ENCODE measurements at places on chromosomes 5 and 9.

DNA sequence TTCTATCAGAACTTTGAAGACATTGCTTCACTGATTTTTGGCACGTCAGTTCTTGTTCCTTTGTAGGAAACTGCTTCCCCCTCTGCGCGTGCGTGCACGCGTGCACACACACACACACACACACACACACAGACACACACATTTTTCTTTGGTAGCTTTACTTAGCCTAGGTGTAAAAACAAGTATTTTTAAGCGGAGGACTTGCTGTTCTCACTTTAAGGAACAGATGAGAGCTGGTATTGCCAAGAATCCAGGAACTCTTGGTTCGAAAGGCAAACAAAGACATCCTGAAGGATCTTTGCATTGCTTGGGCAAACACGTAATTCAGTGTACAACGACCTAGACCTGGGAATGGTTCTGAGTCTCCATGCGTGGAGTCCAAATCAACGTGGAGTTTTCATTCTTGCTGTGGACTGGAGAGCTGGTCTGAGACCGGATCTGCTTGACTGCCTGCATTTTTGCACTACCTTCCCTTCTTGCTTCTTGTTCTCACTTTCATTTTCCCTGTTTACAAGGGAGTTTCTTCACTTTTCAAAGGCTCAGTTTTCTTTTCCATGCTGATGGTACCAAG lies 8.2 kb downstream of the TMEM268 start:
- DNase-seq = no peak

DNA sequence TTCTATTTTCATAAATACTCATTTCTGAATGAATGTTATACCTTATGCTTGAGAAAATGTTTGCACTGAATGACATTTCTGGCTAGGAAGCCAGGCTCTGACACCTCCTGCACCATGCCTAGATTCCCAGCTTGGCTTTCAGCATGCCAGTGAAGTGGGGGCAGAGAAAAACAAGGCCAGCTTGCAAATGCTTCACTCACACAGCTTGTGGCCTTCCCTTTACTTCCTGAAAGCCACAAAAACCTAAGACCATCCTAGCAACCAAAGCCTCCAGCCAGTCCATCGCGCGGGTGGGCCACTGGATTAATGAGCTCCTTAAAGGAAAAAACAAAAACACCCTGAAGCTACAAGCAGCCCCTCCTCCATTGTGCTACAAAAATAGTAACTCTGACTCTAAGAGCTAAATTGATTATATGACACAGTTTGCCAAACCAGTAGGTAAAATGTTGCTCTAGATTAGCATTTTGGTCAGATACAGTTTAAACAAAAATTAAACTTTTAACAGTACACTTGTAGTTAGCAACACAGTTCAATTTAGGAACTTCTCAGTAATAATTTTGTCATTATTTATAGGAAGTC lies 159.9 kb downstream of the TSSK1B start:
- no peak for DNase-seq

- no peak for DNase-seq
Measured at GRCh38 chr5:121366515-121366914, 485.2 kb upstream of the FTMT start.

GRCh38 chr5:55935371-55935770 lies 59.4 kb downstream of the IL6ST start:
- no peak for DNase-seq

- no peak for DNase-seq
Measured at GRCh38 chr5:172946146-172946545, 13.1 kb upstream of the RPL26L1 start.
